ENCODE measurements at places on chromosomes 1 and 21.
A peak's percentile ranks its signal among the peaks of the same experiment; 100 is the strongest.

- peak; percentile 11 for DNase-seq
Observed at GRCh38 chr1:37323486-37324377, 150.6 kb upstream of the ZC3H12A start.

DNA sequence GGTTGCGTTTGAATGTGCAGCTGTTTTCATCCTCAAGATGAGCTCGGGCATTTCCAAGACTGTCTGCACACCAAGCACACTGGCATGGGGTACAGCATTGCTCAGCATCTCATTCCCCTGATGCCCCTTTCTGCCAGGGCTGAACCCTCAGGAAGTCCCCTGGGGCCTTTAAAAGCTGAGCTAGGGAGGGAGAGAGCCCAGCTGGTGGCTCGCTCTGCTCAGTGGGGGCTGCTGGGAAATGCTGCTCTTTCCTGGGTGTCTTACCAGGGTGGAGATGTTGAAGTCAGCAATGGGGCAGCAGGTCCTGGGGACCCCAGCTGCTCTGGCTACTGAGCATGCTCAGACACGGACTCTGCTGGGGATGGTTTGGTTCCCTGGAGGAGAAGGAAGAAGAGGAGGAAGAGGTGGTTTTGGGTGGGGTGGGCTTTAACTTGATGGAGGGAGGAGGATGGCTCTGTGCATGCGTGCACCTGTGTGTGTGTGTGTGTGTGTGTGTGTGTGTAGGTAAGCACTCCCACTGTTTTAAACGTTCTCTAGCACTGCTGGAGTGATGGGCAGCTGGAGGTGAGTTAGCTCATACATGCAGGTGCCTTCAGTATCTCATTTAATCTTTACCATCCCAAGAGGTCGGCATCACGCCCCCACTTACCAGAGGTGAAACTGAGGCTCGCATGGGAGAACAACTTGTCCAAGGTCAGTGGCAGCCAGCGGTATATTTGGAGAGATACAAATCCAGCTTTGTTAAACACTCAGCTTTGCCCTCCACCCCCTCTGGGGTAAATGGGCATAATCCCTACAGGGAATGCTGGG is 40.9 kb downstream of the ACTL8 start:
- DNase-seq: no peak

- peak; percentile 86 for DNase-seq
Observed at GRCh38 chr1:54499360-54500106, 48.5 kb upstream of the ACOT11 start.

- DNase-seq: no peak
Observed at GRCh38 chr1:198864695-198865094, 225.9 kb downstream of the PTPRC start.

GRCh38 chr1:15802234-15802965 is 5.0 kb downstream of the UQCRHL start:
- DNase-seq: no peak

GRCh38 chr1:231512147-231512698 is 16.2 kb upstream of the TSNAX start:
- DNase-seq: no peak

DNA sequence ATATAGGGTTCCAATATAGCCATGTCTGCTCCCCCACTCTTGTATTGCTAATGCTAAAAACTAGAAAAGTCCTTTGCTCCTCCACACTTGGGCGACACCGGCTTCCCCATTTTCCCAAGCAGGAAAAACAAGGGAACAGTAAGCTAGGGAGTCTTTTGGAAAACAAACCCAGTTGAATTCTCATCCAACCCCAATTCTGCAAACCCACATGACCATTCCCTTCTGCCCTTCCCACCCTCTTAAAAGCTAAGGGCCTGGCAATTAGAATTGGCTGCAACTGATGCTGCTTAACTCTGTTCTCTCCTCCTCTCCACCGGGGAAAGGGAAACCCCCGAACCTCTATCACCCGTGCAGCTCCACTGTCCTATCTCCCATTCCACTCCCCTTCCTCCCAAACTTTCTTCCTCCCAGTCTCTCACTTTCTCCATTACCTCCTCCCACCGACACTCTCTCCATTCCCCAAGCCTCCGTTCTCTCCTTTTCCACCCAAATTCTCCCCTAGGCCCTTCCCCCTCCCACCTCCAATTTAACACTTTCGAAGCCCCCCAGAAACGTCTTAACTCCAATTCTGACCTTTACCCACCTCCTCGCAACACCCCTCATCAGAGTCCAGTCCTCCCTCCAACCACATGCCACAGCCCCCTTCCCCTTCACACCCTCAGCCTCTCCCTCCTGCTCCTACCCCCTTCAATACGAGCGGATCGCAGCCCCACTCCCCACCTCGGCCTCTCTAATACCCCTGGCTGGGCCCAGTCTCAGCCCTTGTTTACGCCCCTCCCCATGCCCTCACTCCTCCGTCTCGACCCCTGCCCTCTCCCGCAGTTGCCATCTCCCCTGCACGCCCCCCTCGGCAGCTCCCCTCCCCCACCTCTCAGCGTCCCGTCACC is 701 bp downstream of the DEDD start:
- peak; percentile 54 for DNase-seq

- DNase-seq: no peak
Observed at GRCh38 chr1:230877146-230877923, 9.0 kb upstream of the C1orf198 start.

GRCh38 chr21:42291751-42292562 is 23.3 kb downstream of the TFF3 start:
- DNase-seq: no peak

- DNase-seq: no peak
Observed at GRCh38 chr1:8133190-8133589, 107.1 kb upstream of the ERRFI1 start.

DNA sequence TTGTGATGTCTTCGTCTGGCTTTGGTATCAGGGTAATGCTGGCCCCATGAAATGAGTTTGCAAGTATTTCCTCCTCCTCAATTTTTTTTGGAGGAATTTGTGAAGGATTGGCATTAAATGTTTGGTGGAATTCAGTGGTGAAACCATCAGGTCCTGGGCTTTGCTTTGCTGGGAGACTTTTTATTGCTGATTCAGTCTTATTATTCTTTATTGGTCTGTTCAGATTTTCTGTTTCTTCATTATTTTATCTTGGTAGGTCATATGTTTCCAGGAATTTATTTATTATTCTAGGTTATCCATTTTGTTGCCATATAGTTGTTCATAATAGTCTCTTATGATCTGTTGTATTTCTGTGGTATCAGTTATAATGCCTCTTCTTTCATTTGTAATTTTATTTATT is 126.7 kb downstream of the RABGAP1L start:
- DNase-seq: no peak

GRCh38 chr1:204077979-204078696 is 5.2 kb downstream of the SOX13 start:
- peak; percentile 68 for DNase-seq

DNA sequence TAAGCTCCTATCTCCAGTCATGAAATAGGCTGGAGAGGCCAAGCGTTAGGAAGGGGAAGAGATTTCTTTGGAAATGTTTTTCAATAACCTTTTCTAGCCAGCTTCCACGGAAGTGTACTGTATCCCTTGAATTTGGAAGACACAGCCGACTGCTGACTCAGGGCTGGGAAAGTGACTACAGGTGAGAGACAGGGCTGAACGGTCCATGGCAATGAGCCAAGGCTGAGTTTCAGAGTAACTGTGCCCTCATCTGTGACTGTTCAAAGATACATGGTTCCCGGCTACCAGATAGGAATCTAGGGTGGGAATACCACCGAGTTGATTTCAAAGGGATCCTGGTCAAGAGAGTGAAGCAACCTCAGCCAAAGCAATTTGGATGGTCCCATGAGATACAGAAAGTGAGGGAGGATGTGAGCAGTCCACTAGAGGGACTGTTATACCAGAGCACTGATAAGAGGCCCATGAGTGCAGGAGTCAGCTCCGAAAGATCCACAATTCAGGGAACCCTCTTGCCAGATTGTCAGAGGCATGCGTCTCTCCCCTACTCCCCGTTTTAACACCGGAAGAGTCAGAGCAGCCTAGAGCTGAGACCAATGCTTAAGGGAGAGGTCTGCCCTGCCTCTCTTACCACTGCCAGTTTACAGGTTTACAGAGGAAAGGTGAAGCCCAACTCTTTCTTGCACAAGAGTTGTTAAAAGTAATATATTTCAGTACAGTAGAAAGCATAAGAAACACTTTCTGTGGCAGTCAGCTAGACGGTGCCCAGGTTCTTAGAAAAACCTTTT is 3.2 kb upstream of the KRTAP19-8 start:
- DNase-seq: no peak
